ENCODE measurements at places on chromosomes 2 and 18. TPM values are rescaled to one million over a fixed set of nuclear protein-coding genes. Genes with fewer than 3 reads are reported as not detected.

The MERTK gene
- total RNA-seq, result 4.9 TPM

The AKAIN1 gene
- not detected for total RNA-seq

DNA sequence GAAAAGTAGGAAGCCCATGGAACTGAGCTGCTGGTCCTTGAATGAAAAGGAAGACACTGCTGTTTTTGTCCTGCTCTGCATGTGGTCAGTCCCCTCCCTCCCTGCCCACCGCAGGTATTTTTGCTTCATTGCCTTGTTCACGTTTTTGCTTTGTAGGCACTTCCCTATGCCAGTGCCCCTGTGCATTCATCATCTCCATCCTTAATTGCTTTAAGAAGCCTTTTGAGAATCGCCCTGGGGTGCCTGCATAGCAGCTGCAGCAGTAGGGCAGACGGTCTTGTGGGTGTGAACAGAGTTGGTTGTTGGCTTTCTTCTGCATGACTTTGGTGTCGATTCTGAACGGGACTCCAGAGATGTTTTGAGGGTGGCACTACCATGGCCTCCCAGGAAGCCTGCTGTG lies 97.0 kb downstream of the CABLES1 start:
- no peak for DNase-seq

GRCh38 chr2:156332284-156332533 lies 312 bp downstream of the NR4A2 start:
- no peak for DNase-seq

The CCDC102B gene
- total RNA-seq, result 4.6 TPM

The CNGA3 gene
- not detected for total RNA-seq

DNA sequence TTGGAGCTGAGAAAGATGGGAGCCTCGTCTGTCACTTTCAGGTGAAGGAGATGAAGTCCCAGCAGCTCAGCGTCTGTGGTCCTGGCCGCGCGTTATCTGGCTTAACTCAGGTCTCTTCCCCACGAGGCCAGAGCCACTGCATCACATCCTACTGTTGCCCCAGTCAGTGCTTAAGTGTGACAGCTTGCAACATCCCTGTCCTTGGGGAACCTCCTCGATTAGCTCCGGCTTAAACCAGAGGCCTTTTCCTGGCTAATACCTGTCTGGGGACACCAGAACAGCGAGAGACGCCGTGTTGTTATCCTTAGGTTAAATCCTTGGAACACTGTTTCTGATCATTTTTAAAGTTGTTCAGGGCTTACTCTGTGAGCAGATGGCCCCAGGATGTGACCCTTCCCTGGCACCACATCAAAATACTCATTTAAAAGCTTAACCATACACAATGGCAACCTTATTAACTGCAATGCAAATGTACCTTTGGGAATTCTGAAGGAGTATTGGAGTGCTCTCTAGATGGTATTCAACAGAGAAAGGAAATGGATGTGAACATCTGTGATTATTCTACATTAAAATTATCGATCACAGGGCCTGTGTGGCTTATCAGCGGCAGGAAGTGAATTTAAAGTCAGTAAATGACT lies 61.2 kb upstream of the SPP2 start:
- DNase-seq, result no peak

The FBXO36 gene
- total RNA-seq, result 1.1 TPM

DNA sequence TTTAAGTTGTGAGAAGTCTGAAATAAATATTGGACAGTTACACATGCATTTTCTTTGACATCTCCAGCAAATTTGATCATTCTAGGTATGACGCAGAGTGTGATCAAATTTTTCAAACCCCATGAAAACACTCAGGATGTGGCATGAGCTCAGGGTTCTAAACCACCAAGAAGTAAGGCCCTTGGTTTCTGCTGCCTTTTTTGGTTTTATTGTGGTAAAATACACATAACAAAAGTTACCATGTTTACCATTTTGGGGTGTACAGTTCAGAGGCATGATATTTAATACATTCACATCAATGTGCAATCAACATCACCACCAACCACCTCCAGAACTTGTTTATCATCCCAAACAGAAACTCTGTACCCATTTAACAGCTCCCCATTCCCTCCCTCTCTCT lies 64.3 kb upstream of the TTN start:
- no peak for DNase-seq

The MYO1B gene
- total RNA-seq, result 22.0 TPM

GRCh38 chr18:4004183-4004829 lies 450.8 kb downstream of the DLGAP1 start:
- no peak for DNase-seq

DNA sequence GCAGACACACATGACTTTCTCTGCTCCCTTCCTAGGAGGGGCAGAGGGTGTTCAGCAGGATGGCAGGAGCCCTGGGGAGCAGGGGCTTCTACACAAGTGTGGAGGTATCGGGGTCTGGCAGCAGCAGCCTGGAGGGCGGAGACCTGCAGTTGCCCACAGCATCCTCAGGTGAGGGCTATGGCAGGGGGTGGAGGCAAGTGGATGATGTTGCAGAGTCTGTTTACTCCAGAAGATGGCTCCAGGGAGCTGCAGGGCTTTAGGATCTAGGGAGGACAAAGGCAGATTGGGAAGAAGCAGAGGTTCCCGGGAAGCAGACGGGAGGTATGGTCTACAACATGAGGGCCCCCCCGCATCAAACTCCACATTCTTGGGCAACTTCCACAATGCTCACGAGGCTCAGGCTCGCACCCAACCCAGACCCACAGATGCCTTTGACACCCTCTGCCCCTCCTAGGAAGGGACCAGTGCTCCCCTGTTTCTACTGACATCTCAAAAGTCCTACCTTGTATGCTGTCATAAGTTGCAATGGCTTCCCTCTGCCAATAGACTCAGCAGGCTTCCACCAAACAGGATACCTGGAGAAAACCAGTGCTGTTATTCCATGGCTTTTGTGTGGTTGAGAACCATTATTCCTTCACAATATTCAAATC lies 12.0 kb upstream of the ATP6V1C2 start:
- DNase-seq, result no peak

The KIF1A gene
- 2.8 TPM for total RNA-seq

DNA sequence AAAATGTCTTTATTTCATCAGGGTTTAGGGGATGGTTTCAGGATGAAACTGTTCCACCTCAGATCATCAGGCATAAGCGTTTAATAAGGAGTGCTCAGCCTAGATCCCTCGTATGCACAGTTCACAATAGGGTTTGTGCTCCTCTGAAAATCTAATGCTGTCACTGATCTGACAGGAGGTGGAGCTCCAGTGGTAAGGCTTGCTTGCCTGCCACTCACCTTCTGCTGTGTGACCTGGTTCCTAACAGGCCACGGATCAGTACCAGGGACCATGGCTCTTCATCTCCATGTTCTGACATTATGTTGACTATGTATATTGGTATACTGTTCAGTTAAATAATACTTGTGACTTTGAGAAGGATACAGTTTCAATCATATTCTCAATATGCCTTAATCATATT lies 41.6 kb downstream of the PPIG start:
- no peak for DNase-seq

DNA sequence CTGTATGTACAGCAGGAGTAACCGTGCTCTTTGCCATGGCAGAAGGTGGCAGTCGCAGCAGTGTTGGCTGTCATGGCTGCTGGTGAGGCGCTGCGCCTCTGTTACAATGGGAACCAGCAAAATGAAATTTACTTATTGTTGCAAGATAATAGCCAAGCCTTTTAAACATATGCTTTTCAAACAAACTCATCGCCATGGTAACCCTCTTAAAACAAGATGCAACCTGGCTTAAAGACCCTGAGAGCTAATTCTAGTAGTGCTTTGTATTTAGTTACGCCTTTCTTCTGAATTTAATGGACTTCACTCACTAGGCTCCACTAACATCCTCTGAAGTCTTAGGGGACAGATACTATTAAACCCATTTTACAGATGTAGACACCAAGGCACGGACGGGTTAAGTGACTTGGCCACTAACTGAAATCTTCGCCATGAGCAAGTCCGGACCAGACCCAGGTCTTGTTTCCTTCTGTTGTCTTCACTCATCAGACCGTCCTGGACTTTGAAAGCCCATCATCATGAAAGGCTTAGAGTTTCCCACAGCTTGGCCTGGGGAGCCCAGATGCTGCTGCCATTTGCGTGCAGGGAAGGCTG lies 111.6 kb upstream of the ODC1 start:
- no peak for DNase-seq

The SNTG2 gene
- 0.90 TPM for total RNA-seq

DNA sequence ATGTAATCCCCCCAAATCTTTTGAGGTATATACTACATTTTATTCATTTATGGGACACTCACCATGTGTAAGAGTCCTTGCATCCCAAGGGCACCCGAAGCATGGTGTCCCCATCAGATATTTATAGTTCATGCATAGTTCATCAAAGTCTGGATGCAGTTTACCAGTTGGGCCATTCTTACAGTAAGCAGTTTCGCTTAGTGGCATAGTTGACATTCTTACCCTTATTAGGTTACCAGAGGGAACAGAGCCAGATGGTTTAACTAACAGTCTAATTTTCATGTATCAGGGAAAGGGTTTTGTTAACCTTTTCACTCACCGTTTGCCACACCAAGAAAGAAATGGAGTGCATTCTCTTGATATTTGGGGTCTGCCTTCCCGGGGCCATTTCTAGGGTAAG lies 7.1 kb downstream of the ZNF407 start:
- no peak for DNase-seq

The KCNK3 gene
- 3.8 TPM for total RNA-seq

- DNase-seq, result no peak
Observed at GRCh38 chr18:36519358-36519757, 221.8 kb downstream of the FHOD3 start.

DNA sequence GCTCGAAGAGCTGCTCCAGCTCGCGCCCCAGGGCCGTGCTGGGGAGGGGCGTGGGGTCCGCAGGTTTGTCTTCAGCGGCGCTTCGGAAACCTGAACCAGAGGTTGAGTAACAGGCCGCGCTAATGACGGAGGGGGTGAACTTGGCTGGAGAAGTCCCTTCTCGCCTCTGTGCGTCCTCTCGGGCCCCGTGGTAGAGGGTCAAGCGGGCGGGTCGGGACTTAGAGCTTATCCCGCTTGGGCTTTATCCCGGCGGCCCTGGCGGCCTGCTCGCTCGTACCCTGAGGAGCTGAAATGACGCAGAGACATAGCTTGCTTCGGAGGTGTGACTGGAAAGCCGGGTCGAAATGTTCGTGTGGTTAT lies 479 bp downstream of the RNMT start:
- no peak for DNase-seq

The SH3RF3 gene
- 5.3 TPM for total RNA-seq

DNA sequence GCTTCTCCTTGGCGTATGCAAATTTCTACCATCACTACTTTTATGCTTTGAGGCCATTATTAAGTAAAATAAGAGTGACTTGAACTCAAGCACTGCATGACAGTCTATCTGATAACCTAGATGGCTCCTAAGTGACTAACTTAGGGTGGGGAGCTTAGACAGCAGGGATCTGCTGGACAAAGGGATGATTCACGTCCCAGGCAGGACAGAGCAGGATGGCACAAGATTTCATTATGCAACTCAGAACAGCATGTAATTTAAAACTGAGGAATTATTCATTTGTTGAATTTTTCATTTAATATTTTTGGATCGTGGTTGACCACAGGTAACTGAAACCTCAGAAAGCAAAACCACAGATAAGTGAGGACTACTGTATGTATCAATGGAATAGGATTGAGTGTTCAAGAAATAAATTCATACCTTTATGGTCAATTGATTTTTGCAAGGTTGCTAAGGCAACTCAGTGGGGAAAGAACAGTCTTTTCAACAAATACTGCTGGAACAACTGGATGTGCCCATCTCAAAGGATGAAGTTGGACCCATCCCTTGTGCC lies 115.3 kb downstream of the MBD2 start:
- no peak for DNase-seq

- no peak for DNase-seq
Observed at GRCh38 chr2:195759877-195760276, 102.9 kb downstream of the SLC39A10 start.

DNA sequence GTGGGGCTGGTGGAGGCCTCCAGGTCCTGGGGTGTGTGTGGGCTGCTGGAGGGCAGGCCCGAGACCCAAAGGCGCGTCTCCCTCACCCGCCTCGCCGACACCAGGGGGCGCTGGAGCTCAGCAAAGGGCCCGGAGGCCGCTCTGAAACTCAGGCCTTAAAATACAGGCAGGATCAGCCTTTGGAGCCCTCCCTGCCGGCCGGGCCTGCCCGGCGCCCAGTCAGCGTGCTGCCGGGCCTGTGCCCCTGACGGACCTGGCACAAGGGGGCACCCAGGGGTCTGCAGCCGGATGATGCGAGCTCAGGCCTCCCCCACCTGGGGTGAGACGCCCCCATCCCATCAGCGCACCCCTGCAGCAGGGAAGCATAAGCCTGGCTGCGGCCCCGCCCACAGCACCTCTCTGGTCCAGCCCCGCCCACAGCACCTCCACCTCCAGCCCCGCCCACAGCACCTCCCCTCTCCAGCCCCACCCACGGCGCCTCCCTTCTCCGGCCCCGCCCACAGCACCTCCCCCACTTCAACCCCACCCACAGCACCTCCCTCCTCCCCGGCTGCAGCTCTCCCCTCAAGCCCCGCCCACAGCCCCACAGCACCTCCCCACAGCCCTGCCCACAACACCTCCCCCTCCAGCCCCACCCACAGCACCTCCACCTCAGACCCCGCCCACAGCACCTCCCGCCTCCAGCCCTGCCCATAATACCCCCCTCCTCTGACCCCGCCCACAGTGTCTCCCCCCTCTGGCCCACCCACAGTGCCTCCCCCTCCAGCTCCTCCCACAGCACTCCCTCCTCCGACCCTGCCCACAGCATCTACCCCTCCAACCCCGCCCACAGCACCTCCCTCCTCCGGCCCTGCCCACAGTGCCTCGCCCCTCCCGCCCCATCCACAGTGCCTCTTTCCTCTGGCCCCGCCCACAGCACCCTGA lies 92.8 kb upstream of the OTOS start:
- peak; percentile 86 for DNase-seq

DNA sequence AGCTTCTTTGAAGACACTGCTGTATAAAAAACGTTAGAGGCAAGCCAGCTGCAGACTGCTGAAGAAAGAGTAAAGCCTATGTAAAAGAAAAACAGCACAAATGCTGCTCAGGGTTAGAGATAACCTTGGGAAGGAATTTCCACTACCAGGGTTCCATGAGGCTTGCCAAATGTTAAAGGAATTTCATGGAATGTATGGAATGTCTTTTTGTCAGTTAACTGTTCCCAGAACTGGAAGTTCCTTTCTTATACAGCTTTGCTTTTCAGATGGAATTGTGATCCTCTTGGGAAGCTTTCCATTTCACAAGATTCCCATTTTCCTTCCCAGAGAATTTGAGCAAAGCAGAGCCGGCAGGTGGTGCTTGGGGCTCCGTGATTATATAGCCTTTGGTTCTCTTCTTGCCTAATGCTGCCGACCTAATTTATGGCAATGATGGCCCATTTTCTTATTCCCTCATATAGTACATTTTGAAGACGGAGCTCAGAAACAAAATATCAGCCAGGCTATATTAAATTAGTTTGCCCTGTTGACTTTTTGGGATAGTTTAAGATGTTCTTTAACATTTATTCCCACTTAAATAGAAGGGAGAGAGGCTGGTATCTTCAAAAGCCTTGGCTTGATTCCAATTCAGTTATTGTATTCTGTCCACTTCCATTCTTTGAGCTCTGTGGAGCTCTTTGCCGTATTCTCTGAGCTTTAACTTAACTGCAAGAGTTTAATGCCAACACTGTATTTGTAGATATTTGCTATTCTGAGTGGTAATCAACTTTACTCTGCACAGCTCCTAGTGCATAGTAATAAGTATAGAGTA lies 162.3 kb downstream of the PHLPP1 start:
- no peak for DNase-seq

The DLX1 gene
- total RNA-seq, result not detected

The MOGAT1 gene
- 0.90 TPM for total RNA-seq
